ENCODE measurements at places on chromosomes 5 and 9. TPM values are rescaled to one million over a fixed set of nuclear protein-coding genes. Genes with fewer than 3 reads are reported as not detected.

PCDHB16 gene
- 0.11 TPM for total RNA-seq

PLPP6 gene
- 6.7 TPM for total RNA-seq

MARCHF11 gene
- total RNA-seq, result not detected

CDH9 gene
- total RNA-seq, result not detected

SLC4A9 gene
- 0.04 TPM for total RNA-seq

FIBCD1 gene
- total RNA-seq, result not detected

CCL21 gene
- 181 TPM for total RNA-seq
